ENCODE measurements at places on chromosomes 12 and 14.

DNA sequence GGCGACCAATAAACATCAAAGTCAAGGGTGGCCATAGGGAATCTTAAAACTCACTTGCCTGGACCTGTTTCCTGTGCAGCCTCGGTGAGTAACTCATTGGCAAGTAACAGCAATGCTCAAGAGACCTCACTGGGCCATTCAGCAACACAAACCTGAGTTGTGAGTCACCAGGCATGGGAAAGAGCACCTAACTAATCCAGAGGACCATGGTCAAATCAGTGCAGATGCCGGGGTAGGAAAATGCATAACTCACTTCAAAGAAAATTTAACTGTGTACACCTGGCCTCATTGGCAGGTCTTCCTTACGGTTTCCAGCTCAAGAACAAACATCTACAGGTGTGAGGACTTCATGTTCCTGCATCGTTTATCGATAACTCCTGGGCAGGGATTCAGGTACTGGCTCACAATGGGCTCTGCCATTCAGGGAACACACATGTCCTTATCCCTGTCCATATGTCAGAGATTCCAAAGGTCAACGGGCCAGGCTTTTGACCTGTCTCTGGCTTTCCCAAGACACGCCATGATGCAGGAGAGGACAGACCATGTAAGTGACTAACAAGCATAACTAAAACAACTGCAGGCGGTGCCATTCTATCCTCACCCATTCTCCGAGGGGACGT is 211.8 kb downstream of the ANO2 start:
- DNase-seq, result no peak

- DNase-seq, result no peak
Observed at GRCh38 chr14:56891226-56891625, 80.9 kb upstream of the OTX2 start.

- DNase-seq, result no peak
Observed at GRCh38 chr12:106157802-106158201, 19.0 kb upstream of the NUAK1 start.

DNA sequence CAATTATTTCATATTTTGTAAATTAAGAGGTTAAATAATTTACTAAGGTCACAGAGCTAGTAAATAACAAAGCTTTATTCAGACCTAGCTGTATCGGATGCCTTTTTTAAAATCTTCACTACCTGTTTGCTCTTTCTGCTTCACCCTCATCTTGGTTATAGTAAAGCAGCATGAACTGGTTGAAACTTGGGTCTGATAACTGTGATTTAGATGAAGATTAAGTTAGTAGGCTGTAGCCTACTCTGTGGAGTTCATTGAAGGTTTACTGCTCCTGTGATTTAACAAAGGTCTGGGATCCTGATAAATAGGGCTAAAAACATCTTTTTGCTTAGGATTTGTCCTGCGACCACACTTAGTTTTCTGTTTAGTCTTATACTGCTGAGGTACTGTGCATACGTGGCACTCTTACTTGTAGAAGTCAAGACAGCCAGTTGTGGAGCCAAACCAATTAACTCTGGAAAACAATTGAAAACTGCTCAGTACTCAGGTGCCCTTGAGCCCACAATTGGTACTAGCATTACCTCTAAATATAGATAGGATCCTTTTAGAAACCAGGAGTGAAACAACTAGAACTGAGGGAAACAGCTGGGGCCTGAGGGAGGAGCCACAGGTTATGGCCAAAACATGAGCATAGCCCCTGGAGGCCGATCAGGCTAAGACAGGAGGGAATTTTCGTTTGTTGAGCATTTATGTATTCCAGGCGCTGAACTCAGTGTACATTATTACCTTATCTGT is 2.3 kb downstream of the SPATS2 start:
- DNase-seq, result no peak

- peak; percentile 51 for DNase-seq
Observed at GRCh38 chr12:119938049-119938667, 50.9 kb upstream of the BICDL1 start.

- DNase-seq, result no peak
Observed at GRCh38 chr12:107670999-107671643, 14.5 kb upstream of the PWP1 start.

GRCh38 chr14:23153851-23154796 is 29.3 kb downstream of the SLC7A8 start:
- no peak for DNase-seq

GRCh38 chr12:2354151-2354991 is 301.6 kb downstream of the CACNA1C start:
- DNase-seq, result no peak

- no peak for DNase-seq
Observed at GRCh38 chr14:63986789-63987533, 134.2 kb downstream of the SYNE2 start.

- no peak for DNase-seq
Observed at GRCh38 chr14:100872259-100873095, 31.0 kb downstream of the RTL1 start.

DNA sequence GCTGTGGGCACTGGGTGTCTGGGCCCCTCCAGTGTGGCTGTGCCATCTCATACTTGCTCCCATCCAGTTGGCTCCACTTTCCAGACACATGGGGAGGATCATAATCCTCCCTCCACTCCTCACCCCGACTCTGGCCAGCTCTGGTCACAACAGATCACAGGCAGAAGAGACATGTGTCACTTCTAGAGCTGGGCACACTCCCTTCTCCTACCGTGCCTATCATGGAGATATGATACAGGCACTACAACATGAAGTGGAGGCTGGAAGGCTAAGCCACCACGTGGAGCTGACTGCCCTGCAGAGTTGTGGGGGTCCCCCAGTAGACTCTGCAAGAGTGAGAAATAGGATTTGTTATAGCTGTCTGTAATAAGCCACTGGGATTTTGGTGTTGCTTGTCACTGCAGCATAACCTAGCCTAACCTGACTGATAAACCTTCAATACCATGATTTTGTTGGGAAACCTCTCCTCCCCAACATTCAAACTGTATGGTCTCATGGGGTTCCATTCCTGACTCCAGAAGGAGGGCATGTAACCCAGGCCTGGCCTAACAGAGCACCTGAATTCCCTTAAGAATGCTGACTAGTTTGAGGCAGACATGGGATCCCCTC is 20.0 kb downstream of the NT5DC3 start:
- DNase-seq, result no peak

DNA sequence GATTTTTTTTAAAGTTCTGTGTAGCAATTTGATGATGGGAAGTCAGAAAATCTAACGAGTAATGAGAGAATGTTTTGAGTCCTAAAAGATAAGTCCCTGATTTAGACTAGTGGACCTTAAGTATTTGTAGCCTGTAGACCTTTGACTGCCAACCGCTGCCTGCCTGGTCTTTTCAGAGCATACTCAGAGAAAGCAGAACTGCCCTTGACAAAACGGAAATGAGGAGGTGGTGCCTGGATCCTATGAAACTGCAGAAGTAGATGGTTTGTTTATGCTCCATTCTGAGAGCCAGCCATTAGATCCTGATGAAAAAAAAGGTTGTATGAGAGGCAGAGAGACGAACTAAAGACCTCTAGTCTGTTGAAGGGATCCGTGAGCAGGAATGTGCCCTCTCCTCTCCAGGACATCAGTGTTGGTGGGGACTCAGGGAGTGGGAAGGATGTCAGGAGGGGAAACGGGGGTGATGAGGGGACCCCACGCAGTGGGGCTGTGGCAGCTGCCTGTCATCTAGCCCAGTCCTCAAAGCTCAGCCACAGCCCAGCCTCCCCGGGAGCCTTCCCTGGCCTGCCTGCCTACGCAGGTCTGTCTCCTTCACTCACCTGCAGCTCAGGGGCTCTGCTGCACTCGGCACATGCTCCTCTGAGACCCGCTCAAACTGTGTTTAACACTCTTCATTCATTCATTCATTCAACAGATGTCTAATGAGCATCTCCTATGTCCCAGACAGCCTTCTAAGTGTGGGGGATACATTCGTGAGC is 447.5 kb downstream of the AACS start:
- no peak for DNase-seq

DNA sequence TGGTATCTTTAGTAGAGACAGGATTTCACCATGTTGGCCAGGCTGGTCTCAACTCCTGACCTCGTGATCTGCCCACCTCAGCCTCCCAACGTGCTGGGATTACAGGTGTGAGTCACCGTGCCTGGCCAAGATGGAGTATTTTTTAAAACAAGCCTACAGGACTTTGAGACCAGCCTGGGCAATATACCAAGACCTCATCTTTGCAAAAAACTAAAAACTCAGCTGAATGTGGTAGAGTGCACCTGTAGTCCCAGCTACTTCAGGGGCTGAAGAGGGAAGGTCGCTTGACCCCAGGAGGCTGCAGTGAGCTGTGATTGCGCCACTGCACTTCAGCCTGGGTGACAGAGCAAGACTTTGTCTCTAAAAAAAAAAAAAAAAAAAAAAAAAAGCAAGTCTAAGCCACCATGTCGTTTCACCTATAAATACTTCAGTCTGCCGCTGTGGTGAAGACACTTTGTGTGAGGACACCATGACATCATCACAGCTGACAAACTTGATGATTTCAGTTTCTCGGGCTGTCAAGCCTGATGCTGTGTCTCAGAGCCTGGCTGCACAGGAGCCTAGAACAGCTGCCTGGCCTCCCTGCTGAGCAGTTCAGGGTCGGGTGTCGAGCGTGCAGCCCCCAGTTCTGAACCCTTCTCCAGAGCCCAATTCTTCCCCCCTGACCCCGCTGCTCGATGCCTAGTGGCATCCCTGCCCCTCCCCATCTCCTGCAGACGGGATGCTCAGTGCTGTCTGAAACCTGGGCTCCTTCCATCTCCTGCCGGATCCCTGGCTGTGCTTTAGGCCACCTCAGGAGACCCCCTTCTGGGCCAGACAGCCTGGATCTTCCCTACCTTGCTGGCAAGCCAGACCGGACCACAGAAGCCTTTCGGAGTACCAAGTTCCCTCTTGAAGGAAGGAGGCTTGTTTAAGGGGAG is 119.2 kb upstream of the EVL start:
- DNase-seq, result no peak

DNA sequence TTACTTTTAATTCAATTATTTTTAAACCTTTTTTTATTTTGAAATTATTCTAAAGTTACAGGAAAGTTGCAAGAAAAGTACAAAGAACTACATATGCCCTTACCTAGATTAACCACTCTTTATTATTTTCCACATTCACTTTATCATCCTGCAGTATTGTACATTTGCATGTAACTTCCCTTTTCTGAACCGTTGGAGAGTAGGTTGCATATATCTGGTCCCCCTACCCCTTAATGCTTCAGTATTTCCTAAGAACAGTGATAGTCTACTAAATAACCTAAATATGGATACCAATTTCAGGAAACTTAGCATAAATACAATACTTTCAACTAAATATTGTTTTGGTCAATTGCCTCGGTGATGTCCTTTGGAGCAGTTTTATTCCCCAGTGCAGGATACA is 15.0 kb downstream of the G2E3 start:
- no peak for DNase-seq

- no peak for DNase-seq
Observed at GRCh38 chr12:111404362-111405148, 1.2 kb upstream of the SH2B3 start.

- DNase-seq, result no peak
Observed at GRCh38 chr12:8665759-8666158, 3.1 kb upstream of the MFAP5 start.

DNA sequence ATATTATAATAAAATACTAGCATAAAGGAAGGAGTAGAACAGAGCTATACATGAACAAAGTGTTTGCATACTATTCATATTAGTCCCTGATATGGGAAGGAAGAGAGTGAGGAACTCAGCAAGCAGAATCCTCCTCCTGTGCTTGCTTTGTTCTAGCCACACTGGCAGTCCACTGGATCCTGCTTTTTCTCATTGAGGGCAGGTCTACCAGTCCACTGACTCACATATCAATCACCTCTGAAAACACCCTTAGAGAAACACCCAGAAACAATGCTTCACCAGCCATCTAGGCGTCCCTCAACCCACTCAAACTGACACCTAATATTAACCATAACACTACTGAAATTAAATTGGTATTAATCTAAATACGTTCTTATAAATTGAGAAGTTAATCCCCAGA is 1861.7 kb upstream of the SEL1L start:
- no peak for DNase-seq

- DNase-seq, result no peak
Observed at GRCh38 chr14:54132496-54132895, 175.9 kb upstream of the BMP4 start.

DNA sequence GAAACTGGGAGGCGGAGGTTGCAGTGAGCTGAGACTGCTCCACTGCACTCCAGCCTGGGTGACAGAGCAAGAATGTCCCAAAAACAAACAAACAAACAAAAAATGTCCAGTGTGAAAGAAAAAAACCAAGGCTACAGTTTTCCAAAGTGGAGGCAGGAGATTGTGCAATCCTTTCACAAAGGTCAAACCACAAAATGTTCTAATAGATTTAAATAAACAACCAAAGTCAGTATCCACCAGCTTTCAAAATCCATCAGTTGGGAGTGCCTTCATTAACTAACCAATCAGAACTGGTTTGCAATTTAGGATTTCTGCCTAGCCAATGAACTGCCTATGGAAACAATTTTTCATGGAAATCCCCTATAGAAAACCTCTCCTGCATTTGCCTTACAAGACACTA is 52.3 kb upstream of the TRIM9 start:
- no peak for DNase-seq

- no peak for DNase-seq
Observed at GRCh38 chr14:51107801-51108200, 12.9 kb upstream of the TRIM9 start.

DNA sequence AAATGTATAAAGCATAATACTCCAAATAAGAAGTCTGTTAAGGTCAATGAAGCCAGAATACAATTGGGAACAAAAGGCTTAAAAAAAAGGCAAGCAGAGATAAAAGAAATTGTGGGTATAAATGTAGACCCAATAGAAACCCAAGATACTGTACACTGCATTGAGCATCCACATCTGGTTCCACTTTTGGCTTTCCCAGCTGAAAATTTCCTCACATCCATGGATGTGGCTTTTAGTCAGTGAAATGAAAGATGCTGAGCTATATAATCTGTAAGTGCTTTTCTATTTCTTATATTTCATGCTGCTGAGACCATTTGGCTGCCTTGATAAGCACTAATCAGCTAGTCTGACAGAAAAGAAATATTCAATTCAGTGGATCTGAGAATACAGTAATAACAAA is 83.5 kb downstream of the PTPRR start:
- DNase-seq, result no peak

DNA sequence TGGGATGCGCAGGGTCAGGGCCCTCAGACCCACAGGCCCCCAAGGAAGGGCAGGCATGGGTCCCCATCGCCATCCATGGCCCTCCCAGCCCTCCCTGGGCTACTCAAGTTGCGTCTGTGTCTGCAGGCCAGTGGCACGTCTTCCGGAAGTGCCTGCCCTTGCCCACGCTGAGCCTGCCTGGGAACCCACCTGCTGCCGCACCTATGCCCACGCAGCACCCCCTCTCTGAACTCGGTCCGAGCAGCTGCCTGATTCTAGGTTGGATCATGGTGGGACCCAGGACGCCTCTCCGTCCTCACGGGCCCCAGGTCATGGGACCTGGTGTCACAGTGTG is 182.8 kb downstream of the ADGRD1 start:
- no peak for DNase-seq

All from naive thymus-derived CD8-positive, alpha-beta T cell (primary cell).